ENCODE measurements at places on chromosomes 4 and X.

DNA sequence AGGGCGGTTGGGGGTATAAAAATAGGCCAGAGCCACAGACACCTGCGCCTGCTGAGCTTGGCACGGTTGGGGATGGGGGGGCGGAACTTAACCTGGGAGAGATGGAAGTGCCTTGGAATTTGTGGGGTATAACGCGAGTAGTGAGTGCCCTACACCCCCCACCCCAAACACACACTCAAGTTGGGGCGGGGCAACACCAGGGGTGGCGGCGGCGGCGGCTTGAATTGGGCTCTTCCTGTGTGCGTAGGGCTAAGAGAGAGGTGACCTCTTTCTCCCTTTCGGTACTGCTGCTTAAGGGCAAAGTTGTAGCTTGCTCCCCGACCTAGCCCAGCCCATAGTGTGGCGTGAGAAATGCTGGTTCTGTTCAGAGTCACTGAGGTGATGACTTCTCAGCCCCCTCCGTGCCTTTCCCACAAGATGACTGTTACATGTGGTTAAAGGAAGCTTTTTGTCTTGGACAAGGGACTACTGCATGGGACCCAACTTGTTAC, 839 bp downstream of the STK26 start:
- no peak for DNase-seq

GRCh38 chrX:108309144-108309543, 129.1 kb downstream of the COL4A6 start:
- DNase-seq = no peak

GRCh38 chr4:148998719-148999118, 556.5 kb upstream of the NR3C2 start:
- DNase-seq = no peak

GRCh38 chrX:69060631-69061408, 104.4 kb downstream of the PJA1 start:
- DNase-seq = no peak

DNA sequence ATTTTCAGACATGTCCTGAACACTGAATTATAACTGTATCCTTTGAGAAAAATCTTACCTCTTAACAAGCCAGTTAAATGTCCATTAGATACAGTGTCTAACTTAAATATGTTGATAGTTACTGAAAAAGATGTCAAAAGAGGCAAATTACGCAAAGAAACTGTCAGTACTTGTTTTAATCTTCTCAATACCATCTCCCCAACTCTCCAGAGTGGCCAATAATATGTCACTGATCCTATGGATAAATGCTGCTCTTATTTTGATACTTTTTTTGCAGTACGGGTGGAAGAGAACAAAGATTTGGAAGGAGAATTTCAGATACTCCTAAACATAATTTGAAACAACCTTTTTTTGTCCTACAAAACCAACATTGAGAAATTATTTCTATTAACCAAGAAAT, 192.7 kb downstream of the CBR4 start:
- DNase-seq = no peak

DNA sequence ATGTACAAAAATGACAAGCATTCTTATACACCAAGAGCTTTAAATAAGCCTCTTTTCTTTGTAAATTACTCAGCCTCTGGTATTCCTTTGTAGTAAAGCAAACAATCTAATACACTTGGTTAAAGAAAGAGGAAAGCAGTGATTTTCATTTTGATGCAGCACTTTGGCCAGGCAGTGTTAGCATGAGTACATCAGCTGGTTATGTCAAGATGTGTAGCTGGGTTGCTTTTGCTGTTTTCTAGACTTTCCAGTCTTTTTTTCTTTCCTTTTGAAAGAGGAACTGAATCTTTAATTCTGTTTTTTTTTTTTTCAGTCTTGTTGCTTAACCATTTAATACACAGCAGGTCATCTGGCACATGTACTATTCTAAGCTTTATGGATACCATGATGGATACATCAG, 167.1 kb upstream of the AADAT start:
- no peak for DNase-seq

GRCh38 chrX:129840344-129840743, 3.3 kb downstream of the ZDHHC9 start:
- no peak for DNase-seq

- no peak for DNase-seq
Observed at GRCh38 chr4:63937961-63938360, 471.3 kb downstream of the TECRL start.

GRCh38 chr4:2907706-2908293, 55.4 kb downstream of the NOP14 start:
- DNase-seq = no peak

- DNase-seq = peak; percentile 25
Observed at GRCh38 chr4:20538905-20539304, 161.4 kb upstream of the PACRGL start.

DNA sequence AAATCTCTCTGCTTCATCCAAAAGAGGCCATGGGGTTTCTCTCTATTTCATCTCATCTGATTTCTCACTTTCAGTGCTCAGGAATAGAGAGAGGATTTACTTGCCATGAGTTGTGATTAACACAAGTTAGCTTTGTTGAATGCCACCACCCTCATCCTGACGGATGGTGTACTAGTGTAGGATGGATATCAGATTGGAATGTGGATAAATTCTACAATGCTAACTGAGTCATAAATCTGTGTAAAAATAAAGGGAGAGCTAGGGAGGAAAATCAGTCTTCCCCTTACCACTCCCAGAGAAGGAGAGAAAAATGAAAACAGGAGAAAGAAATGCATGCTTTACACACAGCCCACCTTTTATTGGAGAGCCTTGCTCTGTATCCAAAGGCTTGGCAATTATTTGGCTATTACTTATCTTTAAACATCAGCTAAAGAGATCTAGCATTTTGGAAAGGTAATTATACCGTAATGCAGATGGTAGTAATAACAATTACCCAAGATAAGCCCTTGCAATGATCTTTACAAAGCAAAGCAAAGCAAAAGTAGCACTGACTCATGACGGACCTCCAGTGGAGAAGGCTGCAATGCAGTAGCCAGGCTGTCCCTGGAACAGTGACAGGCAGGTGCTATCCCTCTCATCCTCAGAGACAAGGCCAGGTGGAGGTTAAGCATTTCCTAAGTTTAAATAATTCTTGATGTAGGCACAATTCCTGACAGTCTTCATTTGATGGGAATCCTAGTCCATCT, 306.3 kb upstream of the PPARGC1A start:
- peak; percentile 60 for DNase-seq

DNA sequence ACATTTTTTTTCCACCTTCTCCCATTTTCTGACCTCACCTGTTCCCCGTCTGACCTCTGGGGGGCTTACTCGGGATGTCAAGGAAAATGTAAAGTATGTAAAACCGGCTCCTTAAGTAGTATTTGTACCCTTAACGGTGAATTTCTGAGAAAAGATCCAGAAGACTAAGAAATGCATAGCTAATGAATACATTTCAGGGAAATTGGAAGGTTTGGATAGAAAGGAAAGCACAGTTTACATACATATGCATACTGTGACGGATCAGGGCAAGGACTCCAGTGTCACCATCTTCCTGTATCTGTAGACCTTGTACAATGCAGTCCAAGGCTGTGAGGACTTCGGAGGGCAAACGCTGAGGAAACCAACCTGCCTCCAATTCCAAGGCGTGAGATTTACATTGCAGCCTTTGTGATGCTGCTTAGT, 2185.9 kb upstream of the TENM3 start:
- no peak for DNase-seq

All from COR-L47 (cell line).